Muscle of leg (tissue), 16 donors: ENCODE measurements at places on chromosomes 2 and 18.

GRCh38 chr2:165086337-165086736 lies 117.5 kb downstream of the SCN3A start:
- DNase-seq, result no peak

DNA sequence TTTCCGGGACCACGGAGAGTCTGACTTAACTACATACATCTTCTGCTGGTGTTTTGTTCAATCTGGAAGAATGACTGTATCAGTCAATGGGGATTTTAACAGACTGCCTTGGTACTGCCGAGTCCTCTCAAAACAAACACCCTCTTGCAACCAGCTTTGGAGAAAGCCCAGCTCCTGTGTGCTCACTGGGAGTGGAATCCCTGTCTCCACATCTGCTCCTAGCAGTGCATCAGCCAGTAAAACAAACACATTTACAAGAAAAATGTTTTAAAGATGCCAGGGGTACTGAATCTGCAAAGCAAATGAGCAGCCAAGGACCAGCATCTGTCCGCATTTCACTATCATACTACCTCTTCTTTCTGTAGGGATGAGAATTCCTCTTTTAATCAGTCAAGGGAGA lies 23.1 kb downstream of the ICOS start:
- DNase-seq, result no peak

DNA sequence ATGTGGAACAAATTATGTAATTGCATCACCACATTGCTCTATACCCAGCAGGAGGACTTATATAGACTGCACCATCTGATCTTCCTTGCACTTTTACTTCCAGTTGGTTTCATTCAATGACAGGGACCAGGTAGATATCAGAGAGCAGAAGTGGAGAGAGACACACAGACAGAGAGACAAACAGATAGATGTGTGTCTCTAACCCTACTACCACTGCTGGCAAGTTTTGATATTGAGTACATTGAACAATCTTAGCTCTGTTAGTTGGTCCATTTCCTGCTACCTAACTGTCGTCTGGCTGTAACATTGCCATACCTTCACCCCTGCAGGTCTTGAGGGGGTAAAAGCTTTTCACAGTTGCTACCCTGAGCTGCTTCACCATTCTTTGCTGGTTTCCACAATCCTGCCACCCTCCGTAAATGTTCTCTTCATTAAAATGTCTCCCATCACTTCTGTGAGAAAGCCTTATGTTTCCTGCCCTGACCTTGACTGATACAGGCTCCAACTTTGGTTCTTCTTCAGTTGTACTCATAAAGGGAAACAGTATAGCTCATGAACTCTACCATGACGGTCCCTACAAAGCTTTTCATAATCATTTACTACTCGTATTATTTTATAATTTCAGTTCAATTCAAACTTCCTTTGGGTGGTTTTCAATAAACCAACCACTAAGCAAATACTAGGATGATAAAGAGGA lies 62.3 kb upstream of the ITGA4 start:
- no peak for DNase-seq

GRCh38 chr2:129165006-129165405 lies 814.5 kb upstream of the RAB6C start:
- DNase-seq, result peak; percentile 79

- no peak for DNase-seq
Observed at GRCh38 chr2:126994340-126994777, 95.7 kb downstream of the TEX51 start.

GRCh38 chr2:201964011-201964410 lies 69.6 kb upstream of the FZD7 start:
- DNase-seq, result no peak
